ENCODE measurements at places on chromosomes 11 and 22.

DNA sequence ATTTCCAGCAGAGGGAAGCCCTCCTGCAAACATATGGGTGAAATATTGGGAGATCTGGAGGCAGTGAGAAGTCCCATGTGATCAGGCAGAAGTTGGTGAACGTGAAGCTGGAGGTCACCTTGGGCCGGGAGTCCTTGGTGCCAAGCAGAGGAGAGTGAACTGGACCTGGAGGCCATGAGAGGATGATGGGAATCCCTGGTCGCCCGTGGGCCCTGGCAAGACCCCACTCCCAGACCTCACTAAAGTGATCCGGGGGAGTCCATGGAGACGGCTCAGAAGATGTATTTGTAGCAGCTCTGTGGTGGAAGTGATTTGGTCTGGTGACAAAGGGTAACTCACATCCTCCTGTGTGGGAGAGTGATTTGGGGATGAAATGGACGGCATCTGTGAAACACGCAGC, 71.0 kb downstream of the ARHGAP8 start:
- DNase-seq, result no peak

- no peak for DNase-seq
Observed at GRCh38 chr11:7964873-7965272, 374 bp downstream of the NLRP10 start.

GRCh38 chr22:35785181-35785923, 67.7 kb downstream of the APOL5 start:
- DNase-seq, result no peak

DNA sequence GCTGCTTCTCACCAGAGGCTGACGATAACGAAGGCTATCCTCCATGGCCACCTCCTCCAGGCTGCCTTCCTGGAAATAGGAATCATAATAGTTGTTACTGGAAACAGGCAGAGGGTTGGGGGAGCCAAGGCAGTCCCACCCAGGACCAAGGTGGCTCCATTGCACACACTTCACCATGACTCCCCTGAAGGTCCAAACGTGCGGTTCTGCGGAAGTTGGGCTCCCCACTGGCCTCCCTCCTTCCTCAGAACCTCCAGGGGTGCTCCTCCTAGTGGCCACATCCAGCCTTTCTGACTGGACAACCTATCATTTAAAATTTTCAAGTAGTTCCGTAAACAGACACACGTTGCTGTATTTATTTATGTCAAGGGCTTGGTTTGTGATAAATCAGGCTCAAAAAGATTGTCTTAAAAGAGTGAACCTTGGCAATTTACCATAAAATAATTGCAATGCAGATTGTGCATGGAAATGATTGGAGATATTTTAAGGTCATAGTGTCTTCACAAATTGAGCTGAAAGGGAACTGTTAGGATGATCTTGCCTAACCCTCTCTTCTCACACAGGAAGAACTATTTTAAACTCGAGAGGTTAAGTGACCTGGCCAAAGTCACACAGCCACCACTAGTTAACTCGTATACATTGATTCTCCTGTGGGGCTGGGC, 1.4 kb upstream of the TCN2 start:
- peak; percentile 46 for DNase-seq

- DNase-seq, result no peak
Observed at GRCh38 chr11:105783216-105783615, 173.3 kb downstream of the GRIA4 start.

- DNase-seq, result no peak
Observed at GRCh38 chr22:30753701-30754100, 59.0 kb downstream of the OSBP2 start.

DNA sequence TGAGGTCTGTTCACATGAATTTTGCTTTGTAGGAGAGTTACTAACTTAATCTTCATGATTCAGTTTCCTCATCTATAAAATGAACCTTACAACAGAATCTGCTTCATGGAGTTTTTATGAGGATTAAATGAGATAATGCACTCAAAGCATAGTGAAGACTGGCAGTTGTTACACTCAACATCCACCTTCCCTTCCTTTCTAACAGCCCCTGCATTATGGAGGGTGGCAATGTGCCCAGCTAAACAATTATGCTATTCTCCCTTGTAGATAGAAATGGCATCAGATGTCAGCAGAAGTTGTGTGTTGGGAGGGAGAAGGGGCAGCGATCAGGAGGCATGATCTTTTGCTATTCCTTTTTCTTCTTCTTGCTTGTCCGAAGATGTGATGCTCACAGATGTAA, 6.5 kb downstream of the POU2AF1 start:
- no peak for DNase-seq

DNA sequence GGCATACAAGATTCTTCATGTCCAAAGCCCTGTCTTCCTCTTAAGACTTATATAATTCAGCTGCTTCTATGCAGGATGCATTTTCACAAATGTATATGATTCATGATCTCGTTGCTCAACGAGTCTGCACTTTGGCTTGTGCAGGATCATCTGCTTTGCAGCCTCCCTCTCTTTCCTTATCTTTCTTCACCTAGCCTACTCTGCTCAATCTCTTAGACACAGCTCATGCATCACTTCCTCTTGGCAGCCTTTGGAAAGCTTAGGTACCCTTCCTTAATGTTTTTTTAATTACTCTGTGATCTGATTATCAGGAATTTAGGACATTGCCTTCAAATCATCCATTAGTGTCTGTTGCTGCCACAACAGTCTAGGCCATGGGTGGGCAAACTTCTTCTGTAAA, 673.8 kb downstream of the NELL1 start:
- no peak for DNase-seq

DNA sequence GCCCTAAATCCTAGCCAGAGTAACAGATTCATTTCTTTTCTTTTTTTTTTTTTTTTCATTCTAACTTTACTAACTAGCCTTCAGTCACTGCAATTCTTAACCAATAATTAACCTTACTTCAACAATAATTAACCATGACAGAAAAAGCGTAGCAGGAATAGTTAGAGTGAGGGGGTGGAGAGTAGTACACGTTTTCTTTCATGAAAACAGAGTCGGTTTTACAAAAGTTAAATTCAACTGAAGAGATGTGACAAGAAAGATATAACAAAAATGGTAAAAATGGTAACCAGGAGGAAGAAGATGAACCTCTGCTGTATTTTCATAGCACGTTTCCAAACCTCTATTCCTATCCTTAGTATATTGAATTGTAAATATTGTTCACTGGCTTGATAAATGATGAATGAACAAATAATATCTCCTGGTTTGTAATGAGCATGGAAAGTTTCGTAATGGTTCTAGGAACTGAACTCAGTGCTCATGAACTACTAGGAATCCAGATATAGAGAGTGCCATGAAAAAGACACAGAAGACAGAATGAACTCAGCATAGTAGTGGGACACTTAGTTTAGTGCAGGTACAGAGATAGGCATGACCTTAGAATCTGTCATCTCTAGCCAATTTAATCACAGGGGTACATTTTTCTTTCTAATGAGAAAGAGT, 116.5 kb upstream of the ANO5 start:
- no peak for DNase-seq

GRCh38 chr11:1807264-1807995, 27.4 kb upstream of the SYT8 start:
- DNase-seq, result no peak

DNA sequence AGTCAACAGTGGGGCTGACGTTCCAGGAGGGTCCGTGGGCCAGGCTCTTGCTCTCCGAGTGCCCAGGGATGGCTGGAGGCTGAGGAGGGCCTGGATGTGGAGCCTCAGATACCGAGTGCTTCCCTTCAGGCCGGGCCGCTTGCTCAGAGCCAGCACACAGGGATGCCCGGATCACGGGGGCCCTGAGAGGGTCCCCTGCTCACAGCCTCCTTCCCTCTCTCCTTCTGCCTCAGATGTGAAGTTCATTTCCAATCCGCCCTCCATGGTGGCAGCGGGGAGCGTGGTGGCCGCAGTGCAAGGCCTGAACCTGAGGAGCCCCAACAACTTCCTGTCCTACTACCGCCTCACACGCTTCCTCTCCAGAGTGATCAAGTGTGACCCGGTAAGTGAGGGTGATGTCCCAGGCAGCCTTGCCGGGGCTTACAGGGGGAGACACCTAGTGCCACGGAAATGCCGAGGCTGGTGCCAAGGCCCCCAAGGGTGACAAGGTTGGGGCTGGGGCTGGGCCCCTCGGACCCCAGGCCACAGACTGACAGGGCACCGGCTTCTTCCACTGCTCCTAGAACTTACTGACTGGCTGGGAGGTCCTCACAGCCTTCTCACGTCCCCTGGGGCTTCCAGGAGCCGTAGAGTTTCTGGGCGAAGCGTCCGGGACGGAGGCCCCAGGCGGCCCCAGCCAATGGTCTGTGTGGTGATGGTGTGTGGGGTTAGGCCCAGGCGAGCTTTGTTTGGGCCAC, 7.0 kb downstream of the CCND1 start:
- DNase-seq, result no peak

- peak; percentile 37 for DNase-seq
Observed at GRCh38 chr11:44943118-44943517, 7.6 kb downstream of the TP53I11 start.

DNA sequence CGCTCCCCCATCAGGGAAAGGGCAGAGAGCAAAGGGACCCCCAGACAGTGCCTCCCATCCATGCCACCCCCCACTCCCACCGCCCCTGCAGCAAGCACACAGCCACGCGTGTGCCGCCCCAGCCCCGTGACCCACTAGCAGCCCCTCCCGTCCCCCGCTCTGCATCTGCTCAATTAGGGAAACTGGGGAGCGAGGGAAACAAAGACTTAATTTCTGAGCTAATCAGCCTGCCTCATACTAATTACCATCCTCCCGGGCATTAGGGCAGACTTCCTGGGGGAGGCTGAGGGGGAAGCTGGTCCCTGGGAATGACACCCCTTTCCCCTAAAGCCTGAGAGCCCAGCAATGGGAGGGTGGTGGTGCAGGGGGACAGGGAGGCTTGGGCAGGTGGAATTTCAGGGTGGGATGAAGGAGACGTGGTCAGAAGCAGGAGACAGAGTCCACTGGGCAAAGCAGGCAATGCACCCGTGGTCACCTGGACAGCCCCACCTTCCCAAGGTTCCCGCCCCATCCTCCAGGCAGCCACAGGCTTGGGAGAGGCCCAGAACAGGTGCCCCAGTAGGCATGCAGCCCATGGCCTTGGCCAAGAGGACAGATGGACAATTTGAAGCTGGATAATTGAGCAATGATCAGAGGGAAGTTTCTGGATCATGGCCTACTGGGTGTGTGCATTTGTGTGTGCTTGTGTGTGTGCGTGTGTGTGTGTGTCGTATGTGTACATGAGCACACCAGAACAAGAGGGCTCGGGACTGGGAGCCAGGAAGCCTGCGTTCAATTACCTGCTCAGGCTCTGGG, 20.6 kb downstream of the ELFN2 start:
- DNase-seq, result no peak

- no peak for DNase-seq
Observed at GRCh38 chr22:36736701-36737320, 33.3 kb upstream of the CACNG2 start.

DNA sequence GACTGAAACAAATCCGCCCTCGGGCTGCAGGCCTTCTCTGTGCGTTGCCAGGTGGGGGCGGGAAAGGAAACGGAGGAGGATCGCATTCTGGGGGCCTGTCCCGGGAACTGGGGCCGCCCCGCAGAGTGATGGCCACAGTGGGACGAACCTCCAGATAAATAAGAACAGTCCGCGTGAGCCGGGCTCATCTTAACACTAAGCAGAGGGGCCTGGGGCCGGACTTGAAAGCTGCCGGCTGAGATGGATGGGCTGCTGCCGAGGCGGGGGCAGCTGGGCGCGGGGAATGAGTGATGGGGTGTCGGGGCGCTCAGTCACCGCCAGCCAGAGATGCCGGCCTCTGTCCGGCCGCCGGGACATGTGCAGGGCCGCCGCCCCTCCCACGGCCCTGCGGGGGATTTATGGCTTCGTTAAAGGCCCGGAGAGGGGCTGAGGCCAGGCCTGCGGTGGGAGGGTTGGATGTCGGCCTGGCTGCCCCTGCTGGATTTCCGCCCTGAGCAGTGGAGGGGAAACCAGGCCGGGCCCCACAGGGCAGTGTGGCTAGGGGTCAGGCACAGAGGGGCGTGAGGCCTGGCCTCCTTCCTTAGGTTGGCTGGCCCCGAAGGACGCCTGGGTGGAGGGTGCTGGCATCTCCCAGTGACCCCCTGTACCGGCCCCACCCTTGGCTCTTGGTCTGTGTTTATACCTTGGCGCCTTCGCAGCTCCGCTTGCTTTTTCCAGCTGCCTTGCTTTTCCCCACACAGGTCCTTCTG, 45.3 kb upstream of the CD82 start:
- no peak for DNase-seq

DNA sequence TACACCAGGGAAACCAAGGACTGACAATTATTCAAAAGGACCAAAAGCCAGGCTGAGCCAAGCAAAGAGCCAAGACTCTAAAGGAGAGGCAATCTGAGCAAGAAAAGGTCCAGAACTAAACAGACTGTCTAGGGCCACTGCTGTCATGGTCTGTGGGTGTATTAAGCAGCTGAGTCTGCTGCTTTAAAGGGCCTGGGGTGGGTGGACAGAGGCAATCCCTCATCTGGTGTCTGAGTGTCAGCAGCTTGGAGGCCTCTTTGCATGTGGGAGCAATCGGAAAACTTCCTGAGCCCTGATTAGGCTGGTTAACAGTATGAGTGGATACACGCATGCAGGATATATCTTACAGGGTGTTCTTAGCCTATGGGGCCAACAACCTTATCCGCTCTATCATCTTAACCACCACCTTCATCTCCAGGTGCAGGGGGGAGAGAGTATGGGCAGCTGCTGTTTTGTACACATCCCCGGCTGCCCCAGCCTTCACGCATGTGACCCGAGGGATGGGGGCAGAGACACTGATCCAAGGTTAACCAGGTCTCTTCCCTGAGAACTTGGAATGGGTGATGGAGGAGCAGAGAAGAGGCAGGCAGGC, 67.5 kb upstream of the TIMP3 start:
- DNase-seq, result no peak
